Progenitor cell of endocrine pancreas (in vitro differentiated cells): ENCODE measurements at places on chromosomes 4 and X. TPM values are rescaled to one million over a fixed set of nuclear protein-coding genes. Genes with fewer than 3 reads are reported as not detected.

GRCh38 chr4:86156531-86156930 is 203.3 kb downstream of the MAPK10 start:
- no peak for DNase-seq

Gene F11
- 0.51 and 0.53 TPM in 2 replicates for total RNA-seq

Gene MSN
- 28.8 and 34.0 TPM in 2 replicates for total RNA-seq

DNA sequence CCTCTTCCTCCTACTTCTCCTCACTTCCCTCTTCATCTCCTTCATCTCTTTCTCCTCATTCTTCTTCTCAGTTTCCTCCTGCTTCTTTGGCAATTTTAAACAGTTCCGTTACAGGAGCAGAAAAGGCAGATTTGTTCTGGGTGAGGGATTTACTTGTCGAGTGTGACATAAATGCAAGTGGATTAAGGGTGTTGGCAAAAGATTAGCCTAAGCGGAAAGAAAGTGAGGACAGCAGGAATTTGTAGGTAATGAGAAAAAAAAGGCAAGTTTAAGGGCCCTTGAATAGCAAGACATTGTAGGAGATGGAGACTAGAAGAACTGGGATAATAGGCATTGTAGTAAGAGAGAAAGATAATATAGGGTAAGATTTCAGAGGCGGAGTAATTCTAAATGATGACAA is 841.6 kb downstream of the RAPGEF2 start:
- DNase-seq: no peak

Gene TMEM31
- total RNA-seq: 0.55 and 0.89 TPM in 2 replicates

Gene ERCC6L
- 4.8 and 5.6 TPM in 2 replicates for total RNA-seq

DNA sequence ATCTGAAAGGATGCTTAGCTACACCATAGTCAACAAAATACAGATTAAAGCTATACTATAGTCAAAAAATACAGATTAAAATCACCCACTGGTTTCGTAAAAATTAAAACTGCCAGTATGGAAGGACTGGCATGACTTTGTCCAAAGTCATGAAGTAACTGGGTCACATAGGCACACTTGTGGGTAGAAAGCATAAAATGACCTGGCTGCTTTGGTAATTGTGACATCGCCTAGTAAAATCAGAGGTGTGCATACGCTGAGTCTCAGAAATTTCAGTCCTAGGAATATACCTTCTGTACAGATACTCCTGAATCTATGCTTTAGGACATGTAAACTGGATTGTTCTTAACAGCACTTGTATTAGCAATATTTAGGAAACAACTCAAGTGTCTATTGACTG is 28.1 kb downstream of the CLNK start:
- DNase-seq: no peak

DNA sequence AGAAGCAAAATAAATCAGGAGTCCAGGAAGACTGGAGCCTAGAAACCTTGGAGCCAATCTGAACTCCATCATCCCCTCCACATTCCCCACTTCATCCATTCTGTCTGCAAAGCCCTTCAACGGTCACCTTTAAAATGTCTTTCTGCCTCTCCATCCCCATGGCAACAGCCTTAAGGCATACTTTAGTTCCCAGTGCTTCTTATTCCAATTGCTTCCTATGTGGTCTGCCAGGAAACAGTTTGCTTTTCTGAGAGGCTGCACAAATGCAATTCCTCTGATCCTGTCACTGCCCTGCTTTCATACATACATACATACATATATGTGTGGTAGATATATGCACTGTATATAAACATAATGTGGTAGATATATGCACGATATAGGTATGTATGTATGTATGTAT is 786 bp upstream of the MAGEH1 start:
- no peak for DNase-seq

Gene SMIM31
- total RNA-seq: not detected in 2 replicates

GRCh38 chrX:114976292-114976691 is 41.1 kb downstream of the IL13RA2 start:
- DNase-seq: no peak

DNA sequence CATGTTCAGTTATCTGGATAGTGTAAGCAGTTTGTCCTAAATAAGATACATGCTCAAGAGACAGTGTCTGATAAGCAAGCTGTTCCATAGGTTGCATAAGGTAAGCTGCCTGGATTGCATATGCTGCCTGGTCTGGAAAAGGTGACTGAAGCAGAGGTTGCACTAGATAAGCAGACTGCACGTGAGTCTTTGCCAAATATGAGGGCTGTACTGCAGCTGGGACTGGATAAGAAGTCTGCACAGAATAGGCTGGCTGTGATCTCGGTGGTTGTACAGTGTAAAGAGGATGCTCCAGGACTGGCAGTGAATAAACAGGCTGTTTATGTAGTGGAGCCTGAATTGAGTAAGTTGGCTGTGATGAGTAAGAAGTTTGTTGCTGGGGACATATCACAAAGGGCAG is 68.9 kb downstream of the WNK3 start:
- no peak for DNase-seq

DNA sequence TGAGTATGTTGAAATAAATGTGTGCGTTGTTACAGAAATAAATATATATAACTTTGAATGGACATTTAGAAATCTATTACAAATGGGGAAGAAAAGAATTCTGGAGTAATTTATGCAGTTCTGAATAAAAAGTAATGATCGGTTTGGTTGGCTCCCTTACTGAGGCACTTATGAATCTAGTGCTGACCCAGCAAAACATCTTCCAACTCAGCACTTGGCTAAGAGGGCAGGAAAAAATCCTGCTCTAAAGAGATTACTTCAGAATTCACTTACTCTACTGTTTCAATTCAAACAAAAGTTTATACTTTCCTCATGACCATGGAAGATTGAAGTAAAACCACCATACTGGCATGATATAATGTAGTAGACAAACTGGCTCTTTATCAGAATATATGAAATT is 123.9 kb upstream of the RXFP1 start:
- no peak for DNase-seq

- DNase-seq: no peak
Measured at GRCh38 chr4:7901311-7901885, 38.3 kb downstream of the AFAP1 start.

- DNase-seq: no peak
Measured at GRCh38 chrX:19775830-19776485, 111.4 kb downstream of the SH3KBP1 start.

Gene DNASE1L1
- 12.7 and 14.3 TPM in 2 replicates for total RNA-seq

Gene HTRA3
- total RNA-seq: 0.69 and 0.86 TPM in 2 replicates

DNA sequence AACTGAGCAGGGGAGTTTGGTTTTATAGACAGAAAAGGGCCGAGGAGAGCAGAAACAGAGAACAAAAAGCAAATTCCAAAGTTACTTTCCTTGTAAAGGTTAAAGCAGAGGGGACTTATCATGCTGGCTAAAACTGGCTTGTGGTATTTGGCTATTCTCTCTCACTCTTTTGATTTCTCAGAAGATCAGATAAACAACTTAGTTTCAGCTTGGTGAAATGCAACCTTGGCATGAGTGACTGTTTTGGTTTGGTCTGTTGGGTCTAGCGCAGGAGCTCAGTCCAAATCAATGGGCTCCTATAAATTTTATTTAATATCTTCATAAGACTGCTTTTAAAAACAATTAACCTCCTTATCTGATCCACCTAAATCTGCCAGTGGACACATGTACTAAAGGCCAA is 47.3 kb upstream of the KIAA1210 start:
- DNase-seq: no peak

Gene AREG
- total RNA-seq: 2.2 and 3.6 TPM in 2 replicates
